Activated T-helper 1 cell treated with anti-CD3 and anti-CD28 coated beads, Interleukin-12 subunit alpha, Interleukin-12 subunit beta, Interleukin-2, Interleukin-4 antibody, amounts not matched to agents 30 ng/mL and 10 ng/mL and 1 ng/mL, durations not matched to agents 14 hours and 24 hours and 36 hours (primary cell): ENCODE measurements at places on chromosomes 13 and 19. TPM values are rescaled to one million over a fixed set of nuclear protein-coding genes. Genes with fewer than 3 reads are reported as not detected.

DNA sequence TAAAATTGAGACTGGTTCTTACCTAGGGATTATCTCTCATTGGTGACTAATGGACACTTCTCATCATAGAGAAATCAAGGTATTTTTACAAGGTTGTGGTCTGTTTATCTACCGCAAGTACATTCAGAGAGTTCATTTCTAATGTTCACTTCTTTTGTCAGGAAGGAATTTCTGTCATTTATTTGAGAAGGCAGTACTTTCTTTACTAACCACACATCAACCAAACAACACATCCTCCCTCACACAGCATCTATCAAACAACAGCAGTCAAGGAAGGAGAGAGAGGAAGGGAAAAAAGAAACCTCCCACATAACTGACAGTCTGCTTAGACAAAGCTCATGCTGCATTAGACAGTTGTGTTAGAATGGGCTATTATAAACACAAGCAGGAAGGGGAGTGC is 182.3 kb upstream of the KLF12 start:
- no peak for DNase-seq

The B3GNT3 gene
- not detected in 2 replicates for total RNA-seq

The AMER2 gene
- total RNA-seq = not detected in 2 replicates

The SLC10A2 gene
- not detected in 2 replicates for total RNA-seq

GRCh38 chr13:30429721-30430694 is 7.7 kb downstream of the UBE2L5 start:
- DNase-seq = no peak

- DNase-seq = no peak
Observed at GRCh38 chr19:10918359-10918758, 10.1 kb downstream of the YIPF2 start.

- DNase-seq = no peak
Observed at GRCh38 chr13:31011901-31012654, 79.6 kb downstream of the TEX26 start.

The ITGBL1 gene
- total RNA-seq = not detected in 2 replicates

- DNase-seq = no peak
Observed at GRCh38 chr13:80663788-80664187, 322.9 kb upstream of the SPRY2 start.

The WTIP gene
- 0.39 and 0.86 TPM in 2 replicates for total RNA-seq

GRCh38 chr19:536031-536880 is 4.7 kb downstream of the CDC34 start:
- DNase-seq = no peak

The ACP5 gene
- total RNA-seq = 12.0 and 13.4 TPM in 2 replicates

DNA sequence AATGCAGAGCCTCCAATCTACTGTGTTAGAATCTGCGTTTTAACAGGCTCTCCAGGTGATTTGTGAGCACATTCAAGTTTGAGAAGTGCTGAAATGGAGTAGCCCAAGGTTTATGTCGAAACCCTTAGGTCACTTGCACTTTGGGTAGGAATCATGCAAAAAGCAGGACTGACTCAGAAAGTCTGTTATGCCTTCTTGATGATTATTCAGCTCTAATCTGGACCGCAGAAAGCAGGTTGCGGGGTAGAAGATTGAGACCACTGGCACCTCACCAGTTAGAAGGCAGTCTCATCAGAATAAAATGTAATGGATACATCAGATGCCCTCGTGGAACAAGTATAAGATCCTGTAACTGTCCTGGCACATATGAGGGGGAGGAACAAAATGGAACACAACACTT is 326.3 kb downstream of the DCLK1 start:
- DNase-seq = no peak

- no peak for DNase-seq
Observed at GRCh38 chr13:34361560-34361959, 543.6 kb downstream of the RFC3 start.

DNA sequence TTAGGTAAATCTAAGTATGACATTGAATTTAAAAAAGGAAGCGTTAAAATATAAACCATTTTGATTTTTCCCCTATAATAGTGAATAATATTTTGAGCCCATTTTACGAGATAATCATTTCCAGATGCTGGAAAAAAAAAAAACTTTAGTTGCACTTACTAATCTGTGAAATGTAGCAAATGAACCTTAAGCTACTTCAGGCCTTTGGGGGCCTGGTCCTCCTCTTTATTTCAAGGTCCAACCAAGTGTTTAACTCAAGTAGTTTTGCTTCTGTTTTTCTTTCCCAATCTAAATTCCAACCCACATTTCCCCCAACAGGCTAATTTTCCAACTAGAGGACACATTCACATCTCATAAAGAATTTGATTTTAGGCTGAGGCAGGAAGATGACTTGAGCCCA is 101.2 kb downstream of the TNFRSF19 start:
- no peak for DNase-seq

DNA sequence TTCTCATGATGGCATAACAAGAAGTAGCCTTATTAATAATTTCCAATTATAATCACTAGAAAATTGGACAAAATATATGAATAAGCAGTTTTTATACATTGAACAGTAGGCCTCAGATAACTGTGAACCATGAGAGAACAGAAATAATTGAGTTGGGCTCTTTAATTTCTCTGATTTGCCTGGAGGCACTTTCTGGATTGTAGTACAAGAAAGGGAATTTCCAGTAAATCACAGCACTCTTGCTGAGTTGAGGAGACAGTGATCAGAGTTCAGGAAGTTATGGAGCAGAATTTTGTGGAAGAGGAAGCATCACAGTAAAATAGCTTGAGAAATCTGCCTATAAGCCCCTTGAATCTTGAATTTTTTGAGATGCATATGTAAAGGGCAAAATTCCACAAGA is 216.2 kb downstream of the MAB21L1 start:
- no peak for DNase-seq
